NCI-H187 (cell line): ENCODE measurements at places on chromosomes 12 and 14.

- DNase-seq: no peak
Measured at GRCh38 chr12:109463756-109464155, 13.3 kb downstream of the KCTD10 start.

- no peak for DNase-seq
Measured at GRCh38 chr12:57133013-57133569, 4.8 kb downstream of the LRP1 start.

- no peak for DNase-seq
Measured at GRCh38 chr14:31435276-31435675, 14.9 kb upstream of the HEATR5A start.

DNA sequence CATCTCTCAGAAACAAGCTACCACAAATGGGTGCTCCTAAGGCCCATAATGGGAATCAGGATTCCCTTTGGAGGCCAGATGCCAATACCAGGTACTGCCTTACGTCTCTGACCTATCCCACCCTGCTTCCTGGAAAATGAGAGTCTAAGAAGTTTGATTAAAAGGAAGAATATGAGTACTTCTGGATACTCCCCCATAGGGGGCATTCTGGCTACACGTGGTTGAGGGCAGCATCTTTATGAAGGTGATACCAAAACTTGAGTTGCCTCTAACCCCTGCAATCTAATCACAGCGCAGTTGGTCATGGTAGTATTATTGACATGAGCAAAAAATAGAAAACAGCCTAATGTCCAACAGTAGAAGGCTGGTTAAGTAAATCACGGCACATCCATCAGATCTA lies 184.2 kb upstream of the LHX5 start:
- DNase-seq: no peak

GRCh38 chr12:75725521-75726111 lies 214.2 kb upstream of the KRR1 start:
- DNase-seq: peak; percentile 57

- DNase-seq: no peak
Measured at GRCh38 chr14:67586369-67586768, 13.7 kb downstream of the PIGH start.

DNA sequence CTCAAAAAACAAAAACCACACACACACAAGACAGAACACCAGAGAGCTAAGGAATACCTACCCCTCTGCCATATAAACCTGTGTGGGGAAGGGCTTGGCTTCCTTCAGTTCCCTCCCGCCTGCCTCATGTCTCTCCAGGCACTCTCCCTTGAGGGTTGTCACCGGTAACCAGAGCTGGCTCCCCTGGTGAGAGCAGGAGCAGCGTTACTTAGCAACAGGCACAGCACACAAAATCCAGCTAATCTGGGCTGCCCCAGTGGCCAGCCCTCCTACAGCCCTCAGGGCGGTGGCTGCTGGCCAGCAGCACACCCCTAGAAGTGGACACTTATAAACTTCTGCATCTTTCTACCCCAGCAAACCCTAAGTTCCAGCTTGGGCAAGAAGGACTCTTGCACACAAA lies 21.6 kb upstream of the NR4A1 start:
- DNase-seq: peak; percentile 23

DNA sequence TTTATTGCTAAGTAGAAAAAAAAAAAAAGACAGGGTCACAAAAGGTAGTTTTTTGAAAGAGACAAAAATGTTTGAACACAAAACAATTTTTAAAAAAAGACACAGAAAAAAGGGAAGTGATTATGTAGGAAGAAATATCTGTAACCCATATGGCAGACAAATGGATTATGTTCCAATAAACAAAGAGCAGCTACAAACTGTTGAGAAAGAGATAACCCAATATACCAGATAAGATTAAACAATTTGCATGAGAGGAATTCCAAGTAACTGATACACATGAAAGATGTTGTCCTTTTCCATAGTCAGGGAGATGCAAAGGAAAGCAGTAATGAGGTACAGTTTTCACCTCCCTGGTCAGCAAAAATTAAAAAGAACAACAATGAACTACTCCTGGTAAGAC lies 44.9 kb downstream of the PTPRR start:
- no peak for DNase-seq

GRCh38 chr14:75847584-75847983 lies 134.2 kb downstream of the TGFB3 start:
- no peak for DNase-seq

DNA sequence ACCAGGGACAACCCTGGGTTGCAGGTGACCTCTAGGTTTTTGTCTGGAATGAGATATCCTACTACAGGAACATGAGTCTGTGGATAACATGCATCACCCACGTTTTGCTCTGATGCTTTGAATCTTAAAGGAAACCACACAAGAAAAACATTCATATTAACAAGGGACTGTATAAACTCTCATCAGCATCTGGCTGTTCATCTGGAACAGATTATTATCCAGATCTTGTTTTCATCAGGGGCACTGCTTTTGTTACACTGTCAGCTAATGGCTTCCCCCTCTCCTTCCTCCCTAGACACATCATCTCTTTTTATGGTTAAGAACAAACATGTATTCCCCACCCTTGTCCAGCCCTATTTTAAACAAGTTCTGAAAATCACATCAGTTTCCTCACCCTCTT lies 1095.7 kb downstream of the AACS start:
- no peak for DNase-seq

DNA sequence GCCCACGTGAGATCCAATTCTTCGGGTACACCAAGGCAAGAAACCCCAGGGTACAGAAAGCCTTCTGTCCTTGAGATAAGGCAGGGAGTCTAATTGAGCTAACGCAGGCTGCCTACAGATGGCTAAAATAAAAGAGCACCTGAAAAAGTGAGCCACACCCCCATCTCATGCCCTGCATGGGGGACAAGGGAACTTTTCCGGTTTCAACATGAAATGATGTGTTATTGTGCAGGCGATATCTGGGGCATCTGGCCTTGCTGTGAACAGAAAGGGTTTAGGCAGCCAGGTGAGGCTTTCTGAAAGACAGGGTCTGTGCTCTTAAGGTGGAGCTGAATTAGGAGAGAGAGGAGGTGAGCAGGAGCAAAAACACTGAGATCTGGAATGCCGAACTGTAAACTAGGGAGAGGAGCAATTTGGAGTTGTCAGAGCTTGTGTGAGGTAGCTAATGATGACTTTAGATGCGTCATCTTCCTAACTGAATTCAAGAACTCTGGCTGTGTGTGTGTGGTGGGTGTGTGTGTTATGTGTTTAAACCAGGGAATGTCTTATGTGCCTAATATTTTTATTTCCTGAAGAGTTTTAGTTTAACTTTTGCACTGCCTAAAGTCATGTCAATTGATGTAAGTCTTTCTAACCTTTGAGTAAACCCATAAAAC lies 20.1 kb upstream of the LDHB start:
- DNase-seq: no peak

GRCh38 chr12:29428633-29429032 lies 47.7 kb upstream of the ERGIC2 start:
- DNase-seq: no peak

GRCh38 chr12:31222620-31223222 lies 103.2 kb downstream of the SINHCAF start:
- no peak for DNase-seq

GRCh38 chr12:51323966-51324895 lies at the start of gene BIN2:
BIN2 (minus strand) TSS chr12:51324174; CDS start chr12:51324102, 72 bp downstream.
- no peak for DNase-seq

- DNase-seq: no peak
Measured at GRCh38 chr12:124808272-124808671, 55.4 kb downstream of the SCARB1 start.

- DNase-seq: no peak
Measured at GRCh38 chr14:26856876-26857518, 259.2 kb upstream of the NOVA1 start.

- no peak for DNase-seq
Measured at GRCh38 chr12:6551063-6551461, 4.8 kb downstream of the IFFO1 start.

DNA sequence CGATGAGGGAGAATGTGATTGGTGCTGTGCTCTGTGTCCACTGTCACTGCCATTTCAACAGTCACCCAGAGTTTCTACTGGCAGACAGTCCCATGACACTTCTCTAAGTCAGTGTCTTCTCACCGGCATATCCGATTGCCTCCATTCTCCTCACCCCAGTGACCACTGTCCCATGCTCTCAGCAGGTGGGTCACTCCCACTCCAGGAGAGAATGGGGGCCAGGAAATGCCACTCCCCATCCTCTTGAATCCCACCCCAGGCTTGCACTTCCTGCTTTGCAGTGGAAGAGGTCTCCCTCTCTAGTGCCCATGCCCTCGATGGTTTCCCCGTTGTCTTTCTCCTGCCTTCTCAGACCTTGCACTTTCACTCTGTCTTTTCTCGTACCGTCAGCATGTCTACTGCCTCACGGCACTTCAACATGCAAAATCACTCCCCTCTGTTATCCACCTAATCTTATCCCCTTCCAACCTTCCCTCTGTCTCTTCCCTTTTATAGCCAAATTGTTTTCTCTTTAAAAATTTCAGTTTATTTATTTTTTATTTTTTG lies 2.2 kb upstream of the EP400 start:
- DNase-seq: no peak

DNA sequence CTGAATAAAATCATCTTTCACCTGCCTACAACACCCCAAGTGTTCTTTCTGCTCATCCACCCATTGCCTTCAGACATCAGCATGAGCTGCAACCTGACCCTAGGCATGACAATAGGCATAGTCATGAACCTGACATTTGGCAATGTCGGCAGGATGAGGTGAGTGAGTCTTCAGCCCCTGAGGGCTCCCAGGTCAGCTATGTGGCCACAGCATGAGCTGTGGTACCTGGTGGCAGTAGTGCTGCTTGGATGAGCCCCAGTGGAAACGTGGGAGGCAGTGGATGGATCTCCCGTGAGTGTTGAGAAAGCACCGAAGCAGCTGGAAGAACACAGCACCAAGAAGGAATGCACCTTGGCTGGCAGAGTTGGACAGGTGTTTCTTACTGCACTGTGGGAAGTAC lies 334.8 kb upstream of the FAR2 start:
- DNase-seq: no peak

DNA sequence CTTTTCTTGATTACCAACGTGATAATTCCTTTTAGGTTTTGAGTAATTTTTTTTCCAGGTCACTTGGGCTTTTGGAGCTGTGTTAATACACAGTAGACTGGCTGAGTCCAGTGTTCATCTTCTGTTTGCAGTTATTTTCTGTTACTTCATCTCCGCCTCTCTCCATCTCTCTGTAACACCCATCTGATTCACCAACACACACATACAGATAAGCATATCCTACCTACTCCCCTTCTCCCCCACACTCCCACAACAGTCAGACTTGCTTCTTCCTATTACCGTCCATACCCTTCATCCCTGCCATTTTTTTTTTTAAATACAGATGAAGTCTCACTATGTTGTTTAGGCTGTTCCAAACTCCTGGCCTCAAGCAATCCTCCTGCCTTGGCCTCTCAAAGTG lies 72.7 kb upstream of the MANSC4 start:
- no peak for DNase-seq

DNA sequence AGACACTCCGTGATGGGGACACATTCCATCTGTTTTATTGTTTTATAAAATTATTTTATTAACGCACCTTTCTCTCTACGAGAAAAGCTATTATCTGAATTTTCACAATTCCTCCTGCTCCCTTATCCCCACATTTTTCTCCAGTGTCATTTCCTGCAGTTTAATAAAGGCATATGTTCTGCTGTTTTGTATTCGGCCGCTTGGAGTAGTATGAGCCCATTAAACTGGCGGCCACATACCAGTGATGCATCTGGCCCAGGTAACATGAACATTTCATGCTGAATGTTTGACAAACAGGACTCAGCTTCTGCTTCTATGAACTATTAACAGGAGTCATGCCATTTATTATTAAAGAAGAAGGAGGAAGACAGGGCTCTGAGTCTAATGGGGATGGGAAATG lies 511.0 kb downstream of the TMEM121 start:
- no peak for DNase-seq

DNA sequence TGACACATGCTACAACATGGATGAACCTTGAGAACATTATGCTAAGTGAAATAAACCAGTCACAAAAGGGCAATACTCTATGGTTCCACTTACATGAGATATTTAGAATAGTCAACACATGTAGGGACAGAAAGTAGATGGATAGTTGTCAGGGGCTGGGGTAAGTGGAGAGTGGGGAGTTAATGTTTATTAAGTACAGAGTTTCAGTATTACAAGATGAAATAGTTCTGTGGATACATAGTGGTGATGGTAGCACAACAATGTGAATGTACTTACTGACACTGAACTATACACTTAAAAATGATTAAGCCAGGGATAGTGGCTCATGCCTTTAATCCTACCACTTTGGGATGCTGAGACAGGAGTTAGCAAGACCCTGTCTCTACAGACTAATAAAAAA lies 8.7 kb downstream of the NUP107 start:
- no peak for DNase-seq

DNA sequence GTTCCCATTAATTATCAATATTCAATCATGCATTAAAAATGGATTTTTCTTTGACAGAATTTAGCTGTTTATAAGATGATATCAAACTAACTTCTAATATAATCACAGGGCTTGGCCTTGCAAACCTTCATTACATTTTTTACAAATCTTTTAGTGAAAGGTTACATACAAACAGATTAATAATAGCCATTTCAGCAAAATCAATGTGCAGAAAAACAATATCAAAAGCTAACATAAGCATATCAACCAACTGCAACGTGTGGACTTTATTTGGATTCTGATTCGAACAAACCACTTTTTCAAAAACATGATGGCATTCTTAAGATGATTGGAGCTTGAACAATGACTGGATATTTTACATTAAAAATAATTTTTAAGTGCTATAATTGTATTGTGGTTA lies 93.6 kb downstream of the OTX2 start:
- no peak for DNase-seq

DNA sequence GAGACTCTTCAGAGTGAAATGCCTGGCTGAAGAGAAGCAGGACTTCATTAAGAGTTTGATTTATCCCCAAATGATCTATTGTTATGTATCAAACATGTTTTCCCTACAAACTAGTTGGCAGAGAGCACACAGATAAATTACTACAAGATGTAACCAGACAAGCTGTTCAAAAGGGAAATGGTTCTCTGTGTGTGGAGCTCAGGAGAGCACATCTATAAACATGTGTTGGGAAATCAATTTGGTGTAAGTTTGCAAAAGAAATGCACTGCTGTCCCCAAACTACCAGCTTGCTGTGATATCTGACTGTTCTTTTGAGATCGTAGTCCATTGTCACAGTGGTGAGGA lies 159.2 kb downstream of the PAH start:
- DNase-seq: no peak

GRCh38 chr12:48875944-48876515 lies 10.4 kb upstream of the RND1 start:
- no peak for DNase-seq

- no peak for DNase-seq
Measured at GRCh38 chr12:54658306-54659264, 10.4 kb upstream of the DCD start.
